Spleen (tissue), 13 donors: ENCODE measurements at places on chromosomes 16 and 17.

- no peak for DNase-seq
Measured at GRCh38 chr17:67511012-67511411, 133.9 kb downstream of the PITPNC1 start.

GRCh38 chr17:40499551-40500189 is 1.8 kb downstream of the TNS4 start:
- no peak for DNase-seq

DNA sequence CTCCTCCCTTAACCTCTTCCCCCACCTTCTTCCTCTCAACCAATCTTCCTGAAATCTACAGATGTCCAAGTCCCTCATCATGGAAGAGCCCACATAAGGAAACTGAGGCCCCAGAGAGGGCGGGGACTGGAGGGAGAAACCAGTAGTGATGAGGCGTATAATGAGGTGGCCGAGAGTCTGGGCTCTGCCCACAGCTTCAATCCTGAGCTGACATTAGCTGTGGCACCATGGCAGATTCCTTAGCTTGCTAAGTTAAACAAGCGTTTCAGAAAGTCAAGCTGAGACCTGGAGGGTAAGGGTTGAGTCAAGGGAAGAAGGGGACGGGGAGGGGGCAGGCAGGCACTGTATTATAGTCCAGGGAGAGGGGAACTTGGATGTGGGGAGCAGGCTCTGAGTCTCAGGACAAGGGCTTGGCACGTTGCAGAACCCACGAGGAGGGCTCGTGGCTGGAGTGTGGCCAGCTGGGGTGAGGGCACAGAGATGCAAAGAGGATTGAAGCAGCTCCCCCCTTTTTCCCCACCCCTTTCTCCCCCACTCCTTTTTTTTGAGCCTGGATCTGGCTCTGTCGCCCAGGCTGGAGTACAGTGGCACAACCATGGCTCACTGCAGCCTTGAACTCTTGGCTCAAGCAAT is 13.3 kb downstream of the ARHGAP23 start:
- no peak for DNase-seq

DNA sequence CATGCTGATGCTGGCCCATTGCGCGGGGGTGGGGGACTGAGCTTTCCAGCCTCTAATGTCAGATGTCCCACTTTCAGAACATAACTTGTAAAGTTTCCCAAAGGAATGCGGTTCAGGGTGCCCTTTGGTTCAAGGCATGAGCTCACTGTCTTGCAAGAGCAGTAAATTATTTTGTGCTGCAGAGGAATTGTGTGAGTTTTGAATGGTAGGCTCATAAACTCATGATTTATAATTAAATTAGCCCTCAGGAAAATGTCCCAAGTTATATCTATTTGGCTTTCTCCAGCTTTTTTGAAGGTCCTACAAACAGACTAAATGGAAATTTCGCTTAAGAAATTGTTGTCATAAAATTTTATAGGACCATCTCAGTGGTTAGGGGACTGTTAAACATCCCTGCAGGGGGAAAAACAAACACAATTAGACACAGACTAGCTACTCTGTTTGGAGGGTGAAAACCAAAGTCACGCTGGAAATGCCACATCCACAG is 321.8 kb downstream of the HS3ST3B1 start:
- no peak for DNase-seq

GRCh38 chr16:53121043-53121620 is 66.3 kb downstream of the CHD9 start:
- no peak for DNase-seq

- peak; percentile 96 for DNase-seq
Measured at GRCh38 chr17:41966463-41967140, at the start of gene CNP. TSS of gene CNP (plus strand) at chr17:41966795. CDS start at chr17:41966885, 90 bp downstream.

DNA sequence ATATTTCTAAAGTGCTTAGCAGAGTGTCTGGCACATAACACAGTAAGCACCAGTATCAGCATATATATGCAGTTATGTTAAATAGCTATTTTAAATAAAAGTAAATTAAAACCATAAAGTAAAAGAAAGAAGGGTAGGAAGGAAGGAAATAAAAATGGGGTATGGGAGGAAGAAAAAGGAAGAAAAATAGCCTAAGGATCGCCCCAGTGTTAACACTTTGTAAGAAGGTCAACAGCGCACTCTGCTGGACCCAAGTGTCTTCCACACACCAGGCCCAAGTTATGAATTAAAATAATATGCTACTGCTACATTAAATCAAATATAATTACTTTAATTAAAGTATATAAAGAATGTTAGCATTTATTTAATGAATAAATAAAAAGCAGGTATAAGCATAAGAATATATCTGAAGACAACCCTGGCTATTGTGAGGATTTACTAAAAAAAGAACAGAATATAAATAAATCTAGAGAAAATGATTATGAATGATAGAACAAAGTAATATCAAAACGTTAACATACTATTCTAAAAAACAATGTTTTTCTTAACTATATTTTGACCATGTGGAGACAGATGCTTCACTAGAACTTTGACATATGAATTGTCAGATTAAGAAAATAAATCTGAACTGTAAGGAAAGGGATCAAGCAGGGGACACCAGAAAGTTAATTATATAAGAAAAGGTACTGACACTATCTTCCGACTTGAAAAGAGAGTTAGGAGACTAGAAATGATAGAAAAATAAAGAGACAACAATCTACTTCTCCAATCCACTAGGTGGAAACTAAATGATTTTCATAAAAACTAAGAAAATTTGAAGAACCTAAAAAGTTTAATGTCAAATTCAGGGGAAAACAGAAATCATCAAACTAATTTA is 25.9 kb downstream of the BRIP1 start:
- no peak for DNase-seq

- DNase-seq, result peak; percentile 87
Measured at GRCh38 chr16:84718-85406, 6.8 kb downstream of the MPG start.

- DNase-seq, result no peak
Measured at GRCh38 chr16:55003916-55004315, 73.3 kb downstream of the IRX5 start.

- DNase-seq, result no peak
Measured at GRCh38 chr16:88855176-88855575, 1.6 kb downstream of the GALNS start.

GRCh38 chr17:66711401-66711800 is 123.5 kb upstream of the CACNG5 start:
- no peak for DNase-seq

GRCh38 chr16:48558371-48558841 is 51.6 kb downstream of the N4BP1 start:
- no peak for DNase-seq

DNA sequence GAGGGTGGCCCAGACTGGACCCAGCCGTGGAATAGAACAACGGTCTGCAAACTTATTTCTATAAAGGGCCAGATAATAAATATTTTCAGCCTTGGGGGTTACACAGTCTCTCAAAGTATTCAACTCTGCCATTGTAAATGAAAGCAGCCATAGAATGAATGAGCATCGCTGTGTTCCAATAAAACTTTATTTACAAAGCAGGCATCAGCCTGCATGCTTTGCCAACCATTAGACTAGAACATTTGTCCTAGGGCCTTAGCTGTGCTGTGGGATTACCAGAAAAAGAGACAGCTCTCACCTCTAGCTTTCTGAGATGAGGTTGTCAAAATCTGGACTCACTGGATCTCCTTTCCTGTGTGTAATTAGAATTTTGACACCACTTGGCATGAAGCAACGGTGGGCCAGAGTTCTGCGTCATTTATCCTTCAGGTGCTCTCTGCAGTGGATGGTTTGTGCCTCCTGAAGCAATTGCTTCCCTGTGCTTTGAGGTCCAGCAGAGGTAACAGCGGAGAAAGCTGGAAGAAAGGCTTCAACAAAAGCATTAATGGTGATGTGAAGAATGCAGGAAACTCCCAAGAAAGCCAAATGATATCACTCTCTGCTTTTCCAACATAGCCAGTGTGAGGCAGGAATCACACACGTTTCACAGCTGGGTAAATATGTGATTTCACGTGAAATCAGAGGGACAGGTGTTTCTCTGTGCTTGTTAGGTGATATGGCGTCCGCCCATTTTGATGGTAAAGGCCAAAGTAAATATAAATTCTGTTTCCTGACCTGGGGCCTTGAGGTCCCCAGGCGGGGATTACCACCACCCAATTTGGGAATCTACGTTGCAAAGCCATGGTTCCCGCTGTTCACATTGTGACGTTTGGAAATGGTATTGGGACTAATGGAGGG is 148.4 kb downstream of the PITPNC1 start:
- DNase-seq, result no peak

- DNase-seq, result no peak
Measured at GRCh38 chr17:55768936-55769624, 18.2 kb downstream of the PCTP start.

GRCh38 chr16:28990375-28991040 is 5.7 kb downstream of the LAT start:
- DNase-seq, result no peak

DNA sequence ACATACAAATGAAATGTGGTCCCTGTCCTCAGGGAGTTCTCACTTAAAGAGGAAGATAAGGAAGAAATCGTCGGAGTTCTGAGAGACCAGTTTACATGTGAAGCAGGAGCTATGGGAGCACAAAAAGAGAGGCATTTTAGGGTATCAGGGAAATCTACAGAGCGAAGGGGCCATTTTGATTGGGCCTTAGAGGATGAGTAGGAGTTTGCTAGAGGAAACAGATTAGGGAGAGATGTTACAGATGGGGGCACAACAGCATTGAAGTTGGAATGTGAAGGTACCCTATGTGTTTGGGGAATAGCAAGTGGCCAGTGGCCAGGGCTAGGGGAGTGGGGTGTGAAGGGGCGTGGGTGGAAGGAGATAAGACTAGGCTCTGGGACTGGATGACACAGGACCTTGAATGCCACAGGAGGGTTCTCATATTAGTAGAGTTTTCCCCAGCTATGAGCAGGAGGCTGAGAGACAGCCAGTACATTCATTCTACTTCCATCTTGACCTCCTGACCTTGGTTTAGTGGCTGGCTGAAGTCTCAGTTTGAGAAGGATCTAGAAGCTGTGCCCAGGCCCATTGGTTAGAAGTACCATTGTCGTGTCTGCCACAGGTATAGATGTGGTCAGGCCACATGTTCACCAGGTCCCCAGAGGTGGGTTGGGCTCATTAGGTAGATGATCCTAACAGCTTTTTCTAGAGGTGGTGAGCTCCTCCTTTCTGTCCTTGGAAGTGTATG is 34.8 kb downstream of the CPNE2 start:
- no peak for DNase-seq

DNA sequence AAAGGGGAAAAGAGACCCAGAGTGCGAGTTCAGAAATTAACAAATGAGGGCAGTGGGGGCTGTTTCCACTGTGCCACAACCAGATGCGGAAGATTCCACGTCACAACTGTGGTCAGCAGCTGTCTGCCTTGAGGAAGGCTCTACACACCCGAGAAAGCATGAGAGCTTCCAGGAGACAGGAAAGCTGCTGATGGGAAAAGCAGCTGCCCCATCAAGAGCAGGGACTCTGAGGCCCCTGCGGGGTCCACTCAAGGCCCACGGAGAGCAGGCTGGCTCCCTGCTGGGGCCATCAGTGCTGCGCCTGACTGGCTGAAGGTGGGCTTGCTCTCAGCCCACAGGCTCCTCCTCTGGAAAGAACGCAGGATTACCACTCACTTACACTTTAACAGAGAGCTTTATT is 14.8 kb upstream of the TRAP1 start:
- DNase-seq, result peak; percentile 24

GRCh38 chr17:2056206-2057174 is 1.6 kb downstream of the HIC1 start:
- DNase-seq, result peak; percentile 90

DNA sequence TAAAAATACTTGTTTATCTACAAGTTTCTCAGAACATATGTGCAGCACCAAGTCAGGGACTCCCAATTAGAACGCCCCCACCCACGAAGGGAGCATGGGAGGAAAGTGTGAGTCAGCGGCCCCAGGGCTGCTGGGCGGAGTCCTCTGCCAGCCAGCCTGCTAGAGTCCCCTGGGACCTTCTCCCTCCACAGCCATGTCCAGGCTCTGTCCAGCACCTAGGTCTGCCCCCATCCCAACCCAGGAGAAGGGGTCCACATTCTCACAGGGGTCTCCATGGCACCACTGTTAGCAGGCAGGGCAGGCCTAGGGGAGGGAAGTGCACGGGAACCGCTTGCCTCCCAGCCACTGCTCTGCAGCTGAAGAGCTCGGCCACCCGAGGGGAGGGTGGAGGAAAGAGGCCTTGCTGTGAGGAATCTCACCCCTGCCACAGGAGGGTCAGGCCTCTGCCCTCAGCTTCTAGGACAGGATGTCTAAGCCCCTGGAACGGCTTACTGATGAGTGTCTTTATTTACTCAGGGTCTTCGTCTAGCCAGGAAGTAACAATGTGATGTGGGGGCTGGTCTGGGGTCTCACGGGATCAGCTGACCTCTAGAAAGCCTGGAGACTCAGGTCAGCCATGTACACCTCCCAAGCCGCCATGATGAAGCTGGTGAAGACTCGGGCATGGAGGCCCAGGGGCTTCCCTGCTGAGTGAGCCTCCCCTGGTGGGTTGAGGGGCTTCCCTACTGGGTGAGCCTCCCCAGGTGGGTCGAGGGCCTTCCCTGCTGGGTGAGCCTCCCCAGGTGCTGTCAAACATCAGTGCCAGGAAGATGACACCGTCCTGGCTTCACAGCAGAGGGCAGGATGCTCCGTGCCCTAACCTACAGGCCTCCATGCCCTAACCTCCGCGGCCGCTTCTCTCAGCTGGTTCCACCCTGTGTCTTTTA is 190.3 kb downstream of the RBFOX3 start:
- no peak for DNase-seq

- DNase-seq, result no peak
Measured at GRCh38 chr16:70706948-70707465, 21.2 kb upstream of the MTSS2 start.

DNA sequence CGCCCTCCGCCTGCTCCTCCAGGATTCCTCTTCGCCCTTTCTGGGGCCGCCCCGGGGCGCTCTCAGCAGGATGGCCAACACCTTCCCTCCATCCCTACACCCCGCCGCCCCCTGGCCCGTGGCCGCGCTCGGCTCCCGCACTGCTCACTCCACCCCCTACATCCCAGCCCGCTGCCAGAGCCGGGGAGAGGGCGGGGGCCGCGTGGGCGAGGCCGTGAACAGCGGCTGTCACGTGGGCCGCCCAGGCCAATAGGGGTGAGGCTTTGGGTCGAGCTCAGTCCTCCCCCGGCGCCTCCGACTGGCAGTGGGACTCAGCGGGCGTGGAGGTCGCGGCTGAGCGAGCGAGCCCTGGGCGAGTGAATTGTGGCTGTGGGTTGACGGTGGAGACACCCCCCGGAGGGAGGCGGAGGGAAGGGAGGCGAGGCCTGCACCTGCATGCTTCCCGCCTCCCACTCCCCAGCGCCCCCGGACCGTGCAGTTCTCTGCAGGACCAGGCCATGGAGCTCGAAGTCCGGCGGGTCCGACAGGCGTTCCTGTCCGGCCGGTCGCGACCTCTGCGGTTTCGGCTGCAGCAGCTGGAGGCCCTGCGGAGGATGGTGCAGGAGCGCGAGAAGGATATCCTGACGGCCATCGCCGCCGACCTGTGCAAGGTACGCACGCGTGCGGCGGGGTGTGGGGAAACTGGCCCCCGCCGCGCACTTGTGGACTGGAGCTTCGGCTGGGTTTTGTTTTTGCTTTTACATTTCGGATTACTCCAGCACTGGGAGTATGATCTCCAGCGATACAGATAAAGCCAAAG is at the start of gene ALDH3A2:
TSS of gene ALDH3A2 (plus strand) at position 277 of the 799 bp plus-strand sequence. CDS start at position 498, 221 bp downstream.
- DNase-seq, result peak; percentile 100

DNA sequence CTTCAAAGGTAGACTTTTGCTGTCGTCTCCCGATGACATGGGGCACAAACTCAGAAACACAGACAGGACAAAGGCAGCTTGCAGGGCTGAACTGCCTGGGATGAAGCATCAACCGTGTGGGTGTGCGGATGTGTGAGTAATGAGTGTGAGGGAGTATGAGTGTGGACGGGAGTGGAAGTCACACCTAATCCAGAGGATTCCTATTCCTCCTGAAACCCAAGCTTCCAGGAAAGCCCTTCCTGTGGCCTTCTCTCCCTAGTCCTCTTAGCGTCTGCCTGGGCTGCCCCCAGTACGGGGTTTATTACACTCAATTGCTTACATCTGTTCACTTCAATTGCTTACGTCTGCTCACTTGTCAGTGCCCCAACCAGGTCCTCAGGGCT is 2.3 kb upstream of the IL4R start:
- DNase-seq, result no peak
